Posterior vena cava (tissue), 2 donors: ENCODE measurements at places on chromosomes 11 and 22.

- DNase-seq = no peak
These were observed 55.8 kb upstream of the RRAS2 start for GRCh38 chr11:14414470-14415461.

GRCh38 chr22:22578702-22579424 lies 19.8 kb upstream of the PRAME start:
- DNase-seq = no peak

- DNase-seq = no peak
These were observed 6.8 kb downstream of the OR52N2 start for GRCh38 chr11:5815534-5815933.

GRCh38 chr11:123859731-123860130 lies 25.7 kb downstream of the TMEM225 start:
- no peak for DNase-seq

DNA sequence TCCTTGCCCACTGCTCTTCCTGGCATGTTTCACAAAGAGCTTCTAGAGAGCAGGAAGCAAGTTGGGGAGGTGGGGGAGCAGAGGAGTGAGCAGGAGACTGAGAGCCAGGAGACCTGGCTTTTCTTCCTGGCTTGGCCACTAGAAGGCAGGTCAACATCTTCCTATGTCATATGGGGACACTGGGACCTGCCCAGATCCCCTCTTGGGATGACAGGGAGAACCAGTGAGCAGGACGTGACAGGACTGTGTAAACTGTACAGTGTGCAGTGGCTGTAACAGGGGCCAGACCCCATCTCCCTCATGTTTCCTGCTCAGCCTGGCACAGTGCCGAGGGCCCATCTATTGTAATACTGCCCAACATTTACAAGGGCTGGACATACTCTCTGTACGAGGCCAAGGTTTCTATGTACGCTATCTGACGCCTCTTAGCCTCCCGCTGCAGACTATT lies 29.4 kb downstream of the GDPD5 start:
- DNase-seq = peak; percentile 58

GRCh38 chr11:126403658-126404057 lies 48.2 kb downstream of the ST3GAL4 start:
- no peak for DNase-seq

DNA sequence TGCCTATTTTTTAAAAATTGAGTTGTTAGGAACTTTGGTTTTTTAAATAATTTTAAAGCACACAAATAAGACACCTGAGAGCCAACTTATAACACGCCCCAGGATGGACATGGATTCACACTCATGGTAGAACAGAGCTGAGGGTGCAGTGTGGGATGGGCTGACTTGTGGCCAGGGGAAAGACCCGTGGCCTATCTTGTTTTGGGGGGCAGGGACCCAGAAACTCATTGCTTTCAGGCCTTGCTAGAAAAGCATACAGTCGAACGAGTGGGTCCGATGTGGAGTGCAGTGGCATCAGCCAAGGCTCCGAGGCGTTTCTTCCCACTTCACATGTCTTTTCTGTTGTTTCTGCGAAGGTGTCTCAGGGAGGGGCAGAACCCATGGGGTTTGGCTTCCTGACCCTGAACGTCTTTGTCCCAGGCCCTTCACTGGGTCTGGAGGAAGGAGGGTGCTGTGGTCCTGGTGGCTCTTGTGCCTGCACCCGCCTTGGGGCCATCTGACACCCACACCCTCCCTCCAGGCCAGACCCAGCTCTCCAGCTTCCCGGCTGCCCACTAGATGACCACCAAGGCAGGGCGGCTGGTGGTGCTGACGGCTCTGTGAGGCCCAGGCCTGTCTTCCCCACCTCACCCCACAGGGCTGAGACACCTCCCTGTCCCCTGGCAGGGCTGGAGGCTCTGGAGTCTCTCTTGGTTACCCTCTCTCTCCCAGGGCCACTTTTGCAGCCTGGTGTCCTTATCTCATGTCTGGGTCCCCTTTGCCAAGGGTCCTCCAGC lies 120.8 kb downstream of the KCNQ1 start:
- DNase-seq = peak; percentile 65

GRCh38 chr22:28259774-28260312 lies 340.8 kb upstream of the PITPNB start:
- DNase-seq = no peak

DNA sequence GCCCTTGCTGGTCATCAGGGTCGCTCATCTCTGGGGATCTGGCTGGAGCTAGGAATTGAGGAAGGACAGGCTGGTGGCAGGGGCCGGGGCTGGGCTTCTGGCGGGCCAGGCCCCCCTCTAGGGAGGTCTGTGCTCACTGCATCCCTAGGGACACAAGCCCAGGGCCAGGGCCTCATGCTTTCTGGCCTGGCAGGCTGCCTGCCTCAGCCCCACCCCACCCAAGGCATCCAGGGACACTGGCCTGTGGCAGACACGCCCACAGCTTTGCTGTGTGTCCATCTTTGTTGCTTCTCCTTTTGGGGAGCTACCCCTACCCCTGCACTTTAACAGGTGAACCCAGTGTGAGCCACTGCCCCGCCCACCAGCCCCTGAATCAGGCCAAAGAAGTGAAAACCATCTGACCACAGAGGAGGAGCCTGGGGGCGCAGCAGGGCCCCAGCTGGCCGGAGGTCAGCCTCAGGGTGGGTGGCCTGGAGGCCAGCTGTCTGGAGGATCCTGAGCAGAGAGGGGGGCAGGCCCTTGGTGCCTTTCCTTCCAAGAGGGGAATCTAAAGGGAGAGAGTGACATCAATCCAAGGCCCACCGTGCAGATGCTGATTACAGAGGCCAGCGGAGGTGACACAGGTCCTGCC lies 26.8 kb upstream of the CELSR1 start:
- DNase-seq = no peak

DNA sequence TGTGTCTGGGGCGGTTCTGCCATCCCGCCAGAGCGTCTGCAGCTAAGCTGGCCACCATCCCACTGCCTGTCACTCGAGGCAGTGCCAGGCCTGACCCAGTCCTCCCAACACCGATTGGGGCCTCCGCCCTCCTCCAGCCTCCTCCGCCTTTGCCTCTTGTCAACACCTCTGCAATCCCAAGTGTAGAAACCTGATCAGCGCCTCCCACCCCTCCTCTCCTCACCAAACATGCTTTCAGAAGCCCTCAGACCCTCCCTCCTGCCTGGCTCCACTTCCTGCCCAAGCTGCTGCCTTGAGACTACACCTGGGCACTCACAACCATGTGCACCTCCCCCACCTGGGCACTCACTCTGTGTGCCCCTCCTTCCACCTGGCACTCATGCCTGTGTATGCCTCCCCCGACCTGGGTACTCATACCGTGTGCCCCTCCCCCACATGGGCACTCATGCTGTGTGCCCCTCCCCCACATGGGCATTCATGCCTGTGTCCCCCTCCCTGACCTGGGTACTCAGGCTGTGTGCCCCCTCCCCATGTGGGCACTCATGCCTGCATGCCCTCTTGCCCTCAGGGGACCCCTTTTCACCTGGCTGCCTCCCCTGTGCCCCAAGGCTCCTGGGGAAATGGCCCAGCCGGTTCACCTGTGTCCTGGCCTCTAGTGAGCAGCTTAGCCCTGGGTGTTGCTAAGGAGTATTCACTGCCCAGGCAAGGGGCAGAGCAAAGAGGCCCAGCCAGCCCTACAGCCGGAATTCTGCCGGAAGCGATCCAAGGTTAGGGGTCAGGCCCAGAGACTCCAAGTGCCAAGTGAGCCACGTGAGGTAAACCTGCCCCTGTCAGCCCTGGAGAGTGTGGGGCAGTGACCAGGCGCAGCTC lies 5.5 kb upstream of the IFITM10 start:
- peak; percentile 78 for DNase-seq

GRCh38 chr11:111259896-111260295 lies 14.4 kb downstream of the POU2AF2 start:
- DNase-seq = no peak

DNA sequence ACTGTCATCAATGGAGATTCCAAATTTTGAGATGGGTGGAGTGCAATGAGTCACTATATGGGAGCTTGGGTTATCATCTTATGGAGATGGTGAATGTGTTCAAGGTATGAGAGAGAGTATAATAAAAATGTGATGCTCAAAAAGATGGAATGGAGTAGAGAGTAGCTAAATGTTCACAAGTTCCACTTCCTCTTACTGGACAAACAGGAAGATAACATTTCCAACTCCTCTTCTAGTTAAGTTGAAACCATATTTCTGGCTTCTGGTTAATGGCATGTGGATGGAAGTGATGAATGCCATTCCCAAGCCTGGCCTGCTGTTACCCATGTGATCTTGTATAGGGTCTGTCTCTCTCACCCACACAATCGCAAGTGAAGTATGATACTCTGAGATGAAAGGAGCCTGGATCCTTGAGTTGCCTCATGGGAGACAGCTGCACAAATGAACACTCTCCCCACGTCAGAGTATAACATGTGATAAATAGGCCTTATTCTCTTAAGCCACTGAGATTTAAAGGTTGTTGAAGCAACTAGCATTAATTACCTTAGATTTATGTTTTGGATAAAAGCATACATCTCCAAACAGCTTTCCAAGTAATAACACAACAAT lies 111.0 kb downstream of the RAB38 start:
- no peak for DNase-seq

GRCh38 chr11:109973486-109973885 lies 119.7 kb upstream of the ZC3H12C start:
- DNase-seq = no peak

GRCh38 chr11:83979593-83979992 lies 693.4 kb upstream of the CCDC90B start:
- DNase-seq = no peak

GRCh38 chr11:120344302-120345004 lies 8.2 kb downstream of the ARHGEF12 start:
- DNase-seq = no peak

DNA sequence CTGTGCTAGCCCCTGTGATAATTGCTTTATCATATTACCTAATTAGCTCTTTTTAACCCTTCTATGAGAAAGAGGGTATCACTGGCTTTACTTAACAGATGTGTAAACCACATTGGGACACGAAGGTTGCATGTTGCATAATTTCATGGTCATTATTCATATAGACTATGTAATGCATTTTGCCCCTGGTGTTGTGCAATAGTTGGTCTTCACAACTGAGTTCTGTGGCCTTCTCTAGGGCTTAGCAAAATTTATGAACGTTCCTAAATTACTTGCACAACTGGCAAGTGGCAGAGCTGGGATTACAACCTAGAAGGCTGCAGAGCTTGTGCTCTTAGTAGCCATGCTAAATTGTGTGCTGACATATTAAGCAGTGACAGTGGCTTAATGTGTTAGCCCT lies 34.6 kb upstream of the PDGFD start:
- no peak for DNase-seq

GRCh38 chr22:49958931-49959781 lies 1.4 kb upstream of the PIM3 start:
- DNase-seq = peak; percentile 83

DNA sequence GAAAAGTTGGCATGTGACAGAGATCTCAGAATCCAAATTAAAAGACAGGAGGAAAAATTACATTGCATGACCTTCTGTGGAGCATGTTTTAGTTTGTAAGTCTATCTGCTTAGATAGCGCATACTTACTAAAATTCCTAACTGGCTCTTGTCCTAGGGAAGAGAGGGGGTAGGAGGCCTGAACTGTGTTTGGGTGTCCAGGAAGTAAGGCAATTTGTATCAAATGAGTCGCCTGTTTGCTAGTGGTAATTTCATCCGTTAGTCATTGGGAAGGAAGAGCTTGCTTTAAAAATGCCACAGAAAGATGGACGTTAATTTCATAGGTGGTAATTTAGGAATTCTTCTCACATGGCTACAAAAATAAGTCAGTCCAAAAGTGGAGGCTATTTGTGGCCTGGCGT lies 18.5 kb downstream of the GRK3 start:
- DNase-seq = no peak

DNA sequence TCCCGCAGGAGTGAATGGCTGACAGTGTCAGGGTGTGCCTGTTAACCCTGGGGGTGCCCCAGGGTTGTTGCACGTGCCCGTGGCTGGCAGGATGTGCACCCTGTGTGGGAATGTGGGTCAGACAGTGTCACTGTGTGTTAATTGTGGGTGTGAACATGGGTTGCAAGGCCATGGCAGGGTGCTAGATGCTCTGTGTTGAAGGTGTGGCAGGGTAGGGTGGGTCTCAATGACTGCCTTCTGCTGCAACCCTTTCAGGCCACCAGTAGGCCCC lies 8.3 kb downstream of the RIN1 start:
- DNase-seq = no peak

DNA sequence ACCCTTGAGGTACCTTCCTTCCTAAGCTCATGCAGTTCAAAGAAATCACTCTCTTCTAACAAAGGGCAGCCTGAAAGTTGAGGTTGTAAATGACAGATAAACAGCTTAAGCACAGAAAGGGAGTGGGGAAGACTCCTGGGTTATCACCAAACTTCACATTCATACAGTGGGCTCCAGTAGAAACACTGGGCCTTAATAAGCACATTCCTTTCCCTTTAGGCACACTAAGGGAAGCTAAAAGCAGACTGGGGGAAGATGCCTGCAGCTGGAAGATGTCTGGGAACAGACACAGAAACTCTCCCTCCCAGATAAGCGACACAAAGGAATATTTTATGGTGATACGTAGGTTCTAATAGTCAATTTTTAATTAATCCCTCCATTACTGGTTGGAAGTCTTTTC lies 350.3 kb upstream of the MPPED2 start:
- no peak for DNase-seq

GRCh38 chr11:68990995-68991780 lies 10.4 kb upstream of the MRGPRD start:
- peak; percentile 51 for DNase-seq

- peak; percentile 60 for DNase-seq
These were observed 91.7 kb upstream of the LMO1 start for GRCh38 chr11:8355416-8355742.

GRCh38 chr11:29024386-29024785 lies 916.2 kb downstream of the METTL15 start:
- no peak for DNase-seq

DNA sequence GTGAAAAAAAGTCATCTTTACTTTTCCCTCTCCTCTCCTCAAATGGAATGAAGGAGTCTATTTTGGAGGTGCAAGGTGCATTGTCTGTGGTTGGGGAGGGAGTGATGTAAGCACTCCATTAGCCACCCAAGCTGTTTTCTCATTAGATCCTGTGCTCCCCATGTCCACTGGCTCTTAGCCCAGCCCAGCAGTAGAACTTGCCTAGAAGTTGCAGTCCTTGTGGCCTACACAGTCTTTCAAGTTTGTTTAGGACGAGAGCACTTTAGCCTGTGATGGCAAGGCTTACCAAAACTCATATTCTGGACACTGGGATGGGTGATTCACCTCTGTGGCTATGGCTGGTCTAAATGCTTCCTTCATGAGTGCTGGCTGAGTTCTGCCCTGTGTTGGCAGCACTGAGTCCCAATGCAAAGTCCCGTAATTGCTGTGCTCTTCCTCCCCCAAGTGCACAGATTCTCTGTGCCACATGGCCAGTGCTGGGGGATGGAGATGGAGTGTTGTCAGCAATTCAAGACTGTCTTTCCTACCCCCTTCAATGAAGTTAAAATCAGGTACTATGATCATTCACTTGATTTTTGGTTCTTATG lies 15.8 kb downstream of the SLC22A25 start:
- no peak for DNase-seq

- DNase-seq = no peak
These were observed 328.8 kb downstream of the MIAT start for GRCh38 chr22:26985931-26986782.

- DNase-seq = peak; percentile 81
These were observed 25.9 kb downstream of the IGSF9B start for GRCh38 chr11:133930767-133931448.

- DNase-seq = no peak
These were observed 113.8 kb upstream of the SLC5A12 start for GRCh38 chr11:26835611-26836010.
